ENCODE measurements at places on chromosomes 12 and 14.
A peak's percentile ranks its signal among the peaks of the same experiment; 100 is the strongest.

- DNase-seq: no peak
Observed at GRCh38 chr12:68501226-68501625, 109.5 kb upstream of the RAP1B start.

GRCh38 chr14:55965851-55966250, 152.4 kb upstream of the PELI2 start:
- DNase-seq: no peak

- no peak for DNase-seq
Observed at GRCh38 chr12:130372936-130373335, 35.2 kb downstream of the PIWIL1 start.

DNA sequence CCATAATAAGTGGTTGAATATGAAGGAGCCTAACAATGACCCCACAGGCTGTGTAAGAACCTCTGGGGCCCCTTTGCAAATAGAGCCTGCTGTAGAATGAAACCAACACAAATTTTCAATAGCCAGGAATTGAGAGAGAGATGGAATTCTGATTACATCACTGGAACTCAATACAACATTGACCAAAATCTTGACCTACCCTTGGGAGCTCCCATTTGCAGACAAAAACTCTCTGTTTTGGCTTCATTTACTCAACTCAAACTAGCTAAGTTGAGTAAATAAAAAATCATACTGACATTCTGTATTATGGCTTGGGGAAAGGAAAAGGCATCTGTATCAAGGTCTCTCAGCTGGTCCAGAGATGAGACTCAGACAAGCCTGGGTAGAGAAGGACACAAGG, 91.0 kb downstream of the TBX3 start:
- no peak for DNase-seq

GRCh38 chr12:54437243-54437642, 18.2 kb upstream of the ITGA5 start:
- DNase-seq: no peak

DNA sequence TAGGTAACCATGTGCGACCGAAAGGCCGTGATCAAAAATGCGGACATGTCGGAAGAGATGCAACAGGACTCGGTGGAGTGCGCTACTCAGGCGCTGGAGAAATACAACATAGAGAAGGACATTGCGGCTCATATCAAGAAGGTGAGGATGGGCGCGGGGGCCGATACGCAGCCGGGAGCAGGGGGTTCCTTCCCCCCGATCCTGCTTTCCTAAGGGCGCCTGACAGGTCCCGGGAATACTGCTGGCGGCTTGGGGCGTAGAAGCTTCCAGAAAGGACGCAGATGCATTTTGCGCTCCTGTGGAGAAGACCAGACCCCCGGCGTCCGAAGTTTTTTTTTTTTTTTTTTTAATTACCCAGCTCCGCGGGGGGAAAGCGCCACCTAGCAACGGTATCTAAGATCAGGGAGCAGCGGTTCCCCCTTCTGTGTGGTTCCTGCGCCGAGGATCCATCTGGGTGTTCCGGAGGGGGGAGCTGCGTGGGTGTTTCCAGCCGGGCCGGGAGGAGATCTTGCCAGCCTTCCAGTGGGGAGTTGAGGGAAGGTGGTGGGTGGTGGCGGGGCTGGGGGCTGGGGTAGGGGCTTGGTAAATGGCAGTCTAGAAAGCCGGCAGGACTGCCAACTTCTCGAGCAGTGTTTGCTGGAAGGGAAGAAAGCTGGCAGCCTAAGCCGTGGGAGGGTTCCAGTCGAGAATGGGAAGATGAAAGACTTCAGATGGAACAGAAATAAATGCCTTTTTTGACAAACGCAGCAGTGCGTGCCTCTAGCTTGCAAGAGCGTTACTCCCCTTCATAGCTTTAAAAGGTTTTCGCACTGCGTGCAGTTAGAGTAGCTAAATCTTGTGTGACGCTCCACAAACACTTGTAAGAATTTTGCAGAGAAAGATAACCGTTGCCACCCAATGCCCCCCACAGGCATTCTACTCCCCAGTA, 764 bp downstream of the DYNLL1 start:
- peak; percentile 24 for DNase-seq

DNA sequence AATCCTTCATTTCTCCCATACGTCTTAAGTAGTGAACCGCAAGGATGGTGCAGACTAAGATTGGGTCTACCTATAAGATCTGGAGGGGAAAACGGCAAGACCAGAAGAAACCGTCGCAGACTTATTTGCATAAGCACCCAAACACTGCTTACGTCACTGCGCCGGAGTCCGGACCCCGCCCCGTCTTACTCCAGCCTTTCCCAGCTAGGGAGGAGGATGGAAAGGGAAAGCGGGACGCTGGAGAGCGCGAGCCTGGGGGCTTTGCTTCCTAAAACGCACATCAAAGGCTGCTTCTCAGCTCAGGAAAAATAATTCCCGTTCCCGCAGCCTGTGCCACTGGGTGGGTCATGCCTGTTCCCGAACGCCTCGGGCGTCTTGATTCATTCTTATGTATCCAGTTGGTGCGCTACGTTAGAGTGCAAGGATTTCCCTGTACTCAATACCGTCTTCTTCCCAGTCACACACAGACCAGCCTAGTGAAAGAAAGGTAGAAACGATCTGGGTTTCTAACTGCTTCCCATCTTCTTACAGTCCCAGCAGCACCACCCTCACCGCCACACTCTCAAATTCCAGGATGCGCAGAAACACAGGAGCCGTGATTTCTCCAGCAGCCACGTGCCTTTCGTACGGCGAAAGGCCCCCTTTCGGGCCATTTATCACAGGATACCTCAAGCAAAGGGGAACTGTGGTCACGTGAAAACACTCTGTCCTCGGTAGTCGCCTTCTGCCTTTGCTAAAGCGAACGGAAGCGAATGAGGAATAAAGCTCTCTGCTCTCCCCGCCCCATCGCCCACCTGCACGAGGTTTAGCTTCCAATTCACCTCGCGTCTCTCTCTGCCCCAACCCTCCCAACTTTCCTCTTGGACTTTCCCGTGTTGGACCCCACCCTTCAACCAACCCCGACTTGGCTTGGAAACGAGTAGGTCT, 1.1 kb downstream of the SLC6A15 start:
- DNase-seq: no peak

DNA sequence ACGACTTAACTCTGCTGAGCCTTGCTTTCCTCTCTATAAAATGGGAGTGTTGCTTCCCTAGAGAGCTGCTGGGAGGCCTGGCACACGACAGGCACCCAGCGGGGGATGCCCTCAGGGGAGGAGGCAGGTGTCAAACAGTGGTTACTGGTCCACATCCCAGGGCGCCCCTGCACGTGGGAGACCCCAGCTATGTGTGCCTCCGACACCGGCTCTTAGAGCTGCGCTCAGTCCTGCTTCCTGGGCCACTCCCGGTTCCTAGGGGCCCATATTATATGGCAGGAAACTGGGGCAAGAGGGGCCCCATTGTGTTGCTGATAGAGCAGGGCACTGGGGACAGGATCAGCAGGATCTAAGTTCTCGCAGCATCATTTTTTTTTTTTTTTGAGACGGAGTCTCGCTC, 47.3 kb downstream of the CHGA start:
- DNase-seq: no peak

GRCh38 chr12:41795051-41795600, 349.5 kb downstream of the GXYLT1 start:
- no peak for DNase-seq

GRCh38 chr12:55008944-55009585, 10.7 kb upstream of the NEUROD4 start:
- DNase-seq: no peak

GRCh38 chr14:72472845-72473244, 421.1 kb downstream of the DPF3 start:
- no peak for DNase-seq

- DNase-seq: no peak
Observed at GRCh38 chr12:57631566-57632072, 1.4 kb downstream of the B4GALNT1 start.

GRCh38 chr12:1790444-1790843, 29.9 kb upstream of the LRTM2 start:
- no peak for DNase-seq

DNA sequence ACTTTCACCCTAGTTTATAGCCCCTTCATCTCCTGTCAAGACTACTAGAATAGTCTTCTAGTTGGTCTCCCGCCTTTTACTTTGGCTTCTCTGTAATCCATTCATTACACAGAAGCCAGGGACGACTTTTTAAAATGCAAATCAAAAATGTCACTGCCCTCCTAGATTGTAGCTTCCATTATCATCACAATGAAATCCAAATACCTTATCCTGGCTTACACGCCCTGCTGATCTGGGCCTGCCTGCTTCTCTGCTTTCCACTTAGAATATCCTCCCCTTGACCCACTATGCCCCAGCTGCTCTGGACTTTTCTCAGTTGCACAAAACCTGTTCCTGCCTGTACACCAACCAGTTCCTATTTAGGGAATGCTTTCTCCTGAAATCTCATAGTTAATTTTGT, 4.5 kb upstream of the EEA1 start:
- DNase-seq: no peak

GRCh38 chr14:33949411-33949893, 1.4 kb downstream of the EGLN3 start:
- no peak for DNase-seq

DNA sequence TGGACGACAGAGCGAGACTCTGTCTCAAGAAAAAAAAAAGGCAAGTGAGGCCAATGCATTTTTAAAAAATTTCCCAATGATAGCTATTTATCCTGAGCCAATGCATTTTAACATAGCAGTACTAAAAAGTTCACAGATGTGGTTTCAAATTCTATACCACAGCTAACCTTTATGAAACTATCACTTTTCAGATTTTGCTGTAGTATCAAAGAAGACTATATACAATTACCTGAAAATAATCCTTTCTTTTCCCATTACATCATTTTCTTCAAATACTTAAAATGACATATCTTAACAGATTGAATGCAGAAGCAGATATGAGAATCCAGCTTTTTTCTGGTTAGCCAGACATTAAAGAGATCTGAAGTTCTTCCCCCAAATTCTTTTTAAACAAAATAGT, 13.2 kb downstream of the ATF7 start:
- no peak for DNase-seq

- DNase-seq: no peak
Observed at GRCh38 chr14:42111355-42111754, 504.7 kb downstream of the LRFN5 start.

DNA sequence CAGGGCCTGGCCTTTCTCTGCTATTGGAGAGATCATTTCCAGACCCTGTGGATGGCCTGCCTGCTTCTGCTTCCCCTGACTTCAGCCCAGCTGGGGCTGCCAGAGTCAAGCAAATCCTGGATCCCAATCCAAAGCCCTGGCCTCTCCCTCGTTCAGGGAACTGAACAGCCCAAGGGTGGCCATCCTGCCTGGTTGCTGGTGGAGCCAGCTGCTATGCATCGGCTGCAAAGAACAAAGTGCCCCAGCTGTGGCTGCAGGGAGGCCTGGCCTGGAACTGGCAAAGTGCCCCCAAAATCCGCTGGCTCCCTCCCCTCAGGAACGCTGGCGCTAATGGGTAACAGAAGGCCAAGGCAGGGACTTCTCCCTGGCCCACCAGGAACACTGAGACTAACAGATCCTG, 56.4 kb downstream of the LRRC74A start:
- no peak for DNase-seq

DNA sequence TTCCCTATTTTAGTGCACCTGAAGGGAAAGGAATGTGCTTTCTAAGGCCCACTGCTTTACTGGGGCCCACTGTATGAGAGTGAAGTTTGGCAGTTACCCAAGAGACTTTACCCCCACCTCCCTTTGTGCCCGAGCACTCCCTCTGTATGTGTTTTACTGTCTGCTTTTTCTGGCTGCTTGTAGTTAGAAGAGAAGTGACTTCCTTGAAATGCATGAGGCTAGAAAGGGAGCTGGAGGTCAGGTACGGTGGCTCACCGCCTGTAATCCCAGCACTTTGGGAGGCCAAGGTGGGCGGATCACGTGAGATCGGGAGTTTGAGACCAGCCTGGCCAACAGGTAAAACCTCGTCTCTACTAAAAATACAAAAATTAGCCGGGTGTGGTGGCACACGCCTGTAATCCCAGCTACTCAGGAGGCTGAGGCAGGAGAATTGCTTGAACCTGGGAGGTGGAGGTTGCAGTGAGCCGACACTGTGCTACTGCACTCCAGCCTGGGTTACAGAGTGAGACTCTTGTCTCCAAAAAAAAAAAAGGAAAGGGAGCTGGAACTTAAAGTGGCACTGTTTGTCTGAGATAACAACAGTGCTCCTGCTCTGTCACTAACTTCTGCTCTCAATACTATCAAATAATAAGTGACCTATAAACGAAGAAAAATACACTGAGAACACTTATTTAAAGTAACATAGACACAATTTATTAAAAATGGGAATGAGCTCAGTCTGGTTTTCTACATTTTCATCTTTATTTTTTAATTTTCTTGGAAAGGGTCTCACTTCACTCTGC, 5.8 kb downstream of the TRIP11 start:
- DNase-seq: no peak

GRCh38 chr14:22485178-22485577, 103.8 kb downstream of the DAD1 start:
- DNase-seq: no peak

- no peak for DNase-seq
Observed at GRCh38 chr14:58160561-58160960, 8.5 kb upstream of the ARMH4 start.

- DNase-seq: no peak
Observed at GRCh38 chr12:65662590-65662989, 161.7 kb upstream of the HMGA2 start.

DNA sequence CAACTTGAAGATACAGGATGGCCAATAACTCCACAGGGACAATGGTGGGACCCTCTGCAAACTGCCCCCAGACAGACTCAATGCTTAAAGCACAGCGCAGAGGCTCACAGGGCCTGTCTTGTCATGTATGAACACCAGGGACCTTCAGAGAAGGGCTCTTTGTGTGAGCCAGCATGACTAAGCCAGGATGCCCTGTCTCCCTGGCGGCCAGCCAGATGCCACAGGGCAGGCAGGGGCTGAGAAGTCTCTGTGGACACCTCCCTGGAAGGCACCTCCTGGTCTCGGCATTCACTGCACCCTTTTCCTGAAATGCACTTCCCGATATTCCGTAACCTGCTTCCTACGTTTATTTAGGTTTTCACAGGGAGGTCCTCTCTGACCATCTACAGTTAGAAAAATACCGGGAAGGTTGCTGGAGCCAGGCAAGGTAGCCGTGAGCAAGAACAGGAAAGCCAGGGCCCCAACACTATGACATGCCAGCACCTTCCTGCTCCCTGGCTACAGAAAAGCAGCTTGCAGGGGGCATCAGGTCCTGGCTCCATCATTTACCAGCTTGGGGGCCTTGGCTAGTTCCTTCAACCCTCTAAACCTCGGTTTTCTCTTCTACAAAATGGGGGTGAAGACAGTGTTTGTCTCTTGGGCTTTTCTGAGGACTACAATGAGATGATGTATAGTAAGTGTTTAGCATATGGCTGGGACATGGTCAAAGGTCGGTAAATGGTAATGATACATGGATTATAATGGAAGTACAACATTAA, 65.0 kb downstream of the PITPNM2 start:
- DNase-seq: no peak

All from T-helper 1 cell (primary cell).